NCI-H1105 (cell line): ENCODE measurements at places on chromosomes 2 and 18.

DNA sequence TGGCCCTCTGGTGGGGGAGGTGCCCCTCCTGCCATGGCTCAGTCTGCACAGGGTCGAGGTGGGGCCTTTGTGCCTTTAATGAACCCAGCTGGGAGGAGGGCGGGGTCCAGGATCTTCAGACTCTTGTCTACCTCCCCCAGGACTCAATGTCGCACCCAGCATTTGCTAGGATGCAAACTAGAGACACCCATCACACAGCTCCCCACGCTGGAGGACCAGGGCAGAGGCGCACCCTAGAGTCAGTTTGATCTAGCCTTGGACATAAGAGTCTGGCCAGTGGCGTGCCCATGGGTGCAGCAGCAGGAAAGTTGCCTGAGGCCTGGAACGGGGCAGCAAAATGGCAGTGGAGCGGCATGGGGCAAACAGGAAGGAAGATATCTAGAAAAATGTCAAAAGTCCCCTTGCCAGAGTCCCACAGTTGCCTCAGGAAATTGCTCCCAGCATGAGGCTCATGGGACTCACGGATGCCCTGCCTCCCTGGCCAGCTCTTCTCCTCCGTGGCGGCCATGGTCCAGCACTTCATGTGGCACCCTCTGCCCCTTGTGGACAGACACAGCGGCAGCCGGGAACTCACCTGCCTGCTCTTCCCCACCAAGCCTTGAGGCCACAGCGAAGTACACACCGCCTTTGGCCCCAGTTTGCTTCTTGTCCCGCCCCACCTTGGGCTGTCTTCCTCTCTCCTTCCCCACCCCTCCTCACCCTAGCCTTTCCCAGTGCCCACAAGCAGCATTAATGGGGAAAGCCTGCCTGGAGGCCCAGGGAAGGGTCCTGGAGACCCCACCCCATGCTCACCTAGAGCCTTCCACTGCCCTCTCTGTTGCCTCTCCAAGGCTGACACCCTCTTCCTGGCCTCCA is 17.7 kb downstream of the SH2D6 start:
- no peak for DNase-seq

- DNase-seq: no peak
These were observed 11.9 kb upstream of the AMMECR1L start for GRCh38 chr2:127897531-127898211.

DNA sequence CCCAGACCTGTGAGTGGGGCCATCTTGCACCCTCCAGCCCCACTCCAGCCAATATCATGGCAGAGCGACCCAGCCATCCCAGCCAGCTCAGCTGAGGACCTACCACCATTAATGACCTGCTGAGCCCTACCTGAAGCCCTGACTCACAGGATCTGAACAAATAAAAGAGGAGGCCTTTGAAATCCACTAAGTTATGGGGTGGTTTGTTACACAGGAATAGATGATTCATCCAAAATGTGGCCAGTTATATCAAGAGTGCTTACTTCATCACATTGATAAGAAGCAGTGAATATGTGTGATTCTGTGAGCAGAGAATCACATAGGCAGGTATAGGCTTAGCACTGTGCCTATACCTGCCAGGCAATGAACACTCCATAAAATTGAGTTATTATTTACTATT is 34.7 kb upstream of the FAM124B start:
- no peak for DNase-seq

DNA sequence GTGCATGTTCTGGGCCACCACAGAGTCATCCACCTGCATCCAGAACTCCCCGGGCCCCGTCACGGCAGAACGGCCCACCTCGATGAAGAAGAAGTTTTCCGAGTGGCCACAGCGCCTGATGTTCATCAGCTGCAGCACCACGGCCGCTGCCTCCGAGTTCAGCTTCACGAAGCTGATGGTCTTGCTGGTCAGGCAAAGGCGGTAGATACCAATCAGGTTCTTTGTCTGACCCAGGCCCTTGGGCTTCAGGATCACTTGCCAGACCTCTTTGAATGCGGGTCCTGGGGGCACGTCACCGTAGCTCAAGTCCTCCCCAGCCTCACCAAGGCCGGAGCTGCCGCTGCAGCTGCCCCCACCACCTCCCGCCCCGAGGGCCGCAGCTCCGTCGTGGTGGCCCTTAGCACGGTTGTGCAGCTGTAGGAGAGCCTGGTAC is 1.6 kb downstream of the IRS1 start:
- DNase-seq: no peak

DNA sequence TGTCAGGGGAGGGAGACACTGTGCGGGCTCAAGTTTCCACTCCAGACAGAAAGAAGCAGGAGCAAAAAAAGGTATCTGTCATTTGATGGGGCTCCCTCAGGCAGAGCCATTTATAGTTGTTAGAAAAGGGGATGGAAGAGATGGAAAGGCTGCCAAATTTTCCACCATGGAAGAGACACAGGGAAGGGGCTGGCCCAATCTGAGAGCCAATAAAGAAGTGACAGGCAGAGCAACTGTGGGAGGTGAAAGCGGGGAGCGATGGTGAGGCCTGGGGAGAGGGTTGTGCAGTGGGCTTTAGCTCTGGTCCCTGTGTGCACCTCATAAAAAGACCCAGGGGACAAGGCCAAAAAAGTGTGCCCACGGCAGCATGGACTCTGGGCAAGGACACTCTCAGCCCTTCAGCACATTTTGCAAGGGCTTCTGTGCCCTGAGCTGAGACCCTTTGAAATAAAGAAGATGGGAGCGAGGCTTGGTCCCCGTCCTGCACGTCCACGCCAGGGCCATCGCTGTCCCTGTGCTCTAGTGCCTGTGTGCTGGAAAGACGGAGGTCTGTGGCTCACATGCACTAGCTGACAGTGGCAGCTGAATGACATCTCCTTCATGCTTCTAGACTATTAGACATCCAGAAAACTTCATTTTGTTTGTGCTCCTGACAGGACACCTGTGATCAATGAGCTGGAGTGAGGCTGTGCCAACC is 456.7 kb upstream of the HS6ST1 start:
- no peak for DNase-seq
